ENCODE measurements at places on chromosomes 7 and 10.

- DNase-seq, result no peak
Measured at GRCh38 chr10:93758891-93759410, 1.2 kb downstream of the LGI1 start.

GRCh38 chr10:133377025-133377817 lies 1.8 kb upstream of the PAOX start:
- DNase-seq, result no peak

DNA sequence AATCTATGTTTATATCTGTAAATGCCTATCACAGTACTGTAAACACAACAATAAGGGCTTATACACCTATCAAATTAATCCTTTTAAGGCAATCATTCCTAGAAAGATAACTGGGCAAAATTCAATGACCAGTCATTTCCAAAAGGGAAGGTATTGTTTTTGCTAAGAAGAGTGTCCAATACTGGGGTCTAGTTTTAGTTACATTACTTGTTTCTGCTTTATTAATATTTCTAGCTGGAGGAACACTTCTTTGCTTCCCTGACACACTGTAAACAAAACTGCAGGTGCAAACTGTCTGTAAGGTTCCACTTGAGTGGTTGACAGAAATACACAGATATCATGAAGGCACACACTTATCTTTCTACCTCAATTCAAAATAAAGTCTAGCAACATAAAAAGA lies 84.2 kb upstream of the FAM133B start:
- DNase-seq, result peak; percentile 20

DNA sequence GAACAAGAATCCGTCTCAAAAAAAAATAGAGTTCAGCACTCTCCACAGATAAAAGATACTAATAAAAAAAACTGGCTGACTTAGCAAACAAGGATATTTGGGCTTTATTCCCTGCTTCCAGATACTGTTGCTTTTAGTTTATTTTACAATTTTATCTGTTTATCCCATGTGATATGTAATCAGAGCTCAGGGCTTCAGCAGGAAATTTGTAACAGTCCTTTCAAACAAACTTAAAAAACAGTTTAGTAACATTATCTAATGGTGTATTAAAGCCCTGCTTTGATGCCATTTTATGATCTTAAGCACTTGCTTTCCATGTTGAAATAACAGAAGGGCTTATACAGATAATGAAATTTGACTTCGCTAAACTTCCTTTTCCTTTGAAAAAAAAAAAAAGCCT lies 28.1 kb downstream of the DCLRE1A start:
- DNase-seq, result no peak

DNA sequence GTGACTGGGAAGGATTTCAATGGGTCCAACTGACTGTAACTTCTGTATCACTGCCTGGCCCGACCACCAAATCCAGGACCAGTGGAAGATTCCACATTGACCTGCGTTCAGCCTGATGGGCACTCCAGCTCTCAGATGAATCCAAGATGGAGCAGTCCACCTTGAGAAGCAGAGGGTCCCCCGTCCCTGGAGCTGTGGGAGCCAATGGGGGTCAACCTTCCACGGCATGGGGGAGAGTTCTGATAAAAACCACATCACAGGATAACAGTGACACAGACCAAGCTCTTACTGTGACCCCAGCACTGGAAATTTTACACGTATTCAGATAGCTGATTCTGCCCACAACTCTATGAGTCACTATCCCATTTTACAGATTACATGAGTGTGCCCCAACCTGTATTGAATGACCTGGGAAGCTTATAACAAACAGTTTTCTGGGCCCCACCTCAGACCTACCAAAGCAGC lies 11.2 kb downstream of the ZCCHC24 start:
- no peak for DNase-seq

DNA sequence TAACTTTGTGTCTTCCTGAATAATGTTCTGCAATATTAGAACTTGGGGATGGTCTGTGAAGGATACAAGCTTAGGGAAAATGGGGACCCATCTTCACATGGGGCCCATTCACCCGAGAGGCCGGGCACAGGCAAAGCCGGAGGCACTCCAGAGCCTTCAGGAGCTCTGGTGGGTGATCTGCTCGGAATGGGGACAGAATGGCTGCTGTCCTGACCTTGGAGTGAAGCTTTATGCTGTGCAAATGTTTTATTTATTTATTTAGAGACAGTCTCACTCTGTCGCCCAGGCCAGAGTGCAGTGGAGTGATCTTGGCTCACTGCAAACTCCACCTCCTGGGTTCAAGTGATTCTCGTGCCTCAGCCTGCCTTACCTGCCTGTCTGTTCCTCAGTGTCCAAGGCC lies 55.4 kb downstream of the DYNC2I1 start:
- no peak for DNase-seq

- DNase-seq, result no peak
Measured at GRCh38 chr7:44772867-44773266, 23.6 kb upstream of the PPIA start.

DNA sequence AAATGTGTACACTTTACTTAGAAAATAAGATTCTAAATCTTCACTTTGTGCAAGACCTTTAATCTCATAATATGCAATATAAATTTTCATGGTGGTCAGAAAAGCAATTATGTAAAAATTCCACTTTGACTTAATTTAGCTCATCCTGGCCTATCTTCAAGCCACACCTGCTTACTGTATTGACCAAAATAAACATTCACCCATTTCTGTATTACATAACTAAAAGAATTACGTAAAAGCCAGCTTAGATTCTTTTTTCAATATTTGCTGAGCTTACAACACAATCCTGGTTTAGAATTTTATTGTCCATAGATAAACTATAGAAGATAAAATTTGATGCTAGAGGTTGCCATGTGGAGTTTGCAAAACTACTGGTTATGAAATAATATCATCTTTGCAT lies 172.9 kb upstream of the GRM3 start:
- DNase-seq, result no peak

DNA sequence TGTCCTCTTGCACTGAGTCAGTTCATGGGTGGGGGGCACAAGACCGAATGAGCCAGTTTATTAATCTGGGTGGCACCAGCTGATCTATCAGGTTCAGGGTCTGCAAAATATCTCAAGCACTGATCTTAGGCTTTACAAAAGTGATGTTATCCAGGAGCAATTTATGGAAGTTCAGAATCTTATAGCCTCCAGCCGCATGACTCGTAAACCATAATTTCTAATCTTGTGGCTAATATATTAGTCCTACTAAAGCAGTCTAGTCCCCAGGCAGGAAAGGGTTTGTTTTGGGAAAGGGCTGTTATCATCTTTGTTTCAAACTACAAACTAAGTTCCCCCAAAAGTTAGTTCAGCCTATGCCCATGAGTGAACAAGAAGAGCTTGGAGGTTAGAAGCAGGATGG lies 33.9 kb downstream of the AKR1C8 start:
- no peak for DNase-seq

Data from COR-L47 (cell line).